ENCODE measurements at places on chromosomes 7 and 10. TPM values are rescaled to one million over a fixed set of nuclear protein-coding genes. Genes with fewer than 3 reads are reported as not detected.

The C10orf105 gene
- not detected for total RNA-seq

The CALY gene
- not detected for total RNA-seq

The C10orf62 gene
- not detected for total RNA-seq

The TNS3 gene
- total RNA-seq: 27.5 TPM

The FERD3L gene
- total RNA-seq: not detected

The SLC12A9 gene
- 29.9 TPM for total RNA-seq

The PTF1A gene
- total RNA-seq: not detected

The PDLIM1 gene
- total RNA-seq: 15.0 TPM

The SPDYE1 gene
- total RNA-seq: not detected

The FGL2 gene
- 29.9 TPM for total RNA-seq

The EIF5AL1 gene
- 0.17 TPM for total RNA-seq

The CHST3 gene
- total RNA-seq: 15.4 TPM

The ANLN gene
- 15.7 TPM for total RNA-seq

The H2AZ2 gene
- 136 TPM for total RNA-seq

The C10orf88 gene
- total RNA-seq: 8.8 TPM

The RNLS gene
- 32.7 TPM for total RNA-seq

The ATOH7 gene
- not detected for total RNA-seq

The MARCHF5 gene
- total RNA-seq: 12.7 TPM

The SPDYE18 gene
- total RNA-seq: not detected

The AZGP1 gene
- not detected for total RNA-seq
